ENCODE measurements at places on chromosomes 6 and 20. TPM values are rescaled to one million over a fixed set of nuclear protein-coding genes. Genes with fewer than 3 reads are reported as not detected.

GRCh38 chr20:7673841-7674240 is 266.4 kb downstream of the HAO1 start:
- peak; percentile 18 for DNase-seq

- DNase-seq: peak; percentile 27
Measured at GRCh38 chr6:118280210-118280609, 267.9 kb upstream of the PLN start.

- no peak for DNase-seq
Measured at GRCh38 chr6:63478734-63479133, 93.5 kb upstream of the LOC128125822 start.

DNA sequence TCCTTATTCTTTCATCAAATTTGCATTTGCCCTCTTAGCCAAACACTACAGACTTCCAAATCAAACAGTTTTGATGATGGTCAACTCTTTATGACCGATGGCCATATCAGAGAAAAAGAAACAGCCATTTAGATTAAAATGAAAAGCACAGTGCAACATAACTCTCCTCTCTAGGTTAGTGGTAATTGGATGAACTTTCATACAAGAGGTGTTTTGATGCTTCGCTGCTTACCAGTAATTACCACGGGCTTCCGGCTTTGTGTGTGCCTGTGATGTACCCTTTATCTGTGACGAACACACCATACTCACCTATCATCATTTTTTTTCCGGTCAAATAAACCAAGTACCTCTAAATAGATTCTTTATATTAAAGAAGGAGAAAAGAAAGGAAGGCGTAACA is 181.8 kb downstream of the FOXA2 start:
- no peak for DNase-seq

GRCh38 chr20:51500936-51501335 is 41.6 kb downstream of the NFATC2 start:
- no peak for DNase-seq

Gene ELOVL2
- 7.1 TPM for total RNA-seq

Gene TAP2
- 67.8 TPM for total RNA-seq

All from M059J (cell line).